ENCODE measurements at places on chromosomes 3 and 15.
A peak's percentile ranks its signal among the peaks of the same experiment; 100 is the strongest.

- peaks cover 5% of the 10 kb centered on the region for H3K4me1 ChIP-seq
- no peak overlapping the region for H3K27ac ChIP-seq
- H3K36me3 ChIP-seq = peaks cover 5% of the 10 kb centered on the region
- no peak overlapping the region for H3K4me3 ChIP-seq
These were observed 164.6 kb upstream of the BCL6 start for GRCh38 chr3:187909866-187910265.

GRCh38 chr3:188491276-188491687, 337.3 kb downstream of the LPP start:
- no peaks in the 10 kb centered on the region for H3K4me1 ChIP-seq
- DNase-seq = no peak
- H3K27ac ChIP-seq = no peak overlapping the region
- peaks cover 17% of the 10 kb centered on the region for H3K36me3 ChIP-seq

- DNase-seq = no peak
- H3K27me3 ChIP-seq = no peaks in the 10 kb centered on the region
- H3K27ac ChIP-seq = no peak overlapping the region
- H3K4me3 ChIP-seq = no peak overlapping the region
- H3K36me3 ChIP-seq = no peaks in the 10 kb centered on the region
These were observed 419.8 kb upstream of the WNT5A start for GRCh38 chr3:55906896-55907295.

- peaks cover 3% of the 10 kb centered on the region for H3K27me3 ChIP-seq
- no peak overlapping the region for H3K27ac ChIP-seq
These were observed 7.8 kb downstream of the THBS1 start for GRCh38 chr15:39588531-39589192.

DNA sequence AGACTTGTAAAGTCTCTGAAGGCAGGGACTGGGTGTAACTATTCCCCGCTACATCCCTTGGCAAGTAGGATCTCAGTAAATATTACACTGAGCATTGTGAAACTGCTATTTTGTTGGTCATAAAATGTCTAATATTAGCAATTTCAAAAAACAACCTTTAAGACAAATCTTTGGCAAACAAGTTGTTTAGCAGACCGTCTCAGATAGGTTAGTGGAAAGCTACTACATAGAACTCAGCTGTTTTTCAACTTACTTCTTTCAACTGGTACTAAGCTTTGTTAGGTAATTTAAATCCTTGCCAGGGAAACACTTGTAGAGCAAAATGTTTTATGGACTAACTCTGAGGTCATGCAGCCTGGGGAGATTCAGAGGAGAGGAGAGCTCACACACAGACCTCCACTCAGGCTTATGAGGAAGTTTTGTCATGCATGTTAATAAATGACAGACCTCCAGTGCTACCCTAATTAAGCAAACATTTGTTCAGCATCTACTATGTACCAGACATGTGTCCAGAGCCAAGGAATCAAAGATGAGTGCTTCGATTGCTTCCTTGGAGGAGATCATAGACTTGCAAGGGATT, 61.6 kb upstream of the STAC start:
- no peak overlapping the region for H3K27ac ChIP-seq
- H3K36me3 ChIP-seq = no peaks in the 10 kb centered on the region
- DNase-seq = no peak
- no peaks in the 10 kb centered on the region for H3K4me1 ChIP-seq
- no peaks in the 10 kb centered on the region for H3K27me3 ChIP-seq

- DNase-seq = no peak
- no peak overlapping the region for H3K4me3 ChIP-seq
- no peaks in the 10 kb centered on the region for H3K36me3 ChIP-seq
These were observed 34.7 kb upstream of the SYNM start for GRCh38 chr15:99070208-99070607.

GRCh38 chr3:130831719-130832400, 62.0 kb upstream of the ATP2C1 start:
- H3K27me3 ChIP-seq = peaks cover 19% of the 10 kb centered on the region
- H3K4me1 ChIP-seq = no peaks in the 10 kb centered on the region
- H3K27ac ChIP-seq = no peak overlapping the region
- H3K4me3 ChIP-seq = no peak overlapping the region

DNA sequence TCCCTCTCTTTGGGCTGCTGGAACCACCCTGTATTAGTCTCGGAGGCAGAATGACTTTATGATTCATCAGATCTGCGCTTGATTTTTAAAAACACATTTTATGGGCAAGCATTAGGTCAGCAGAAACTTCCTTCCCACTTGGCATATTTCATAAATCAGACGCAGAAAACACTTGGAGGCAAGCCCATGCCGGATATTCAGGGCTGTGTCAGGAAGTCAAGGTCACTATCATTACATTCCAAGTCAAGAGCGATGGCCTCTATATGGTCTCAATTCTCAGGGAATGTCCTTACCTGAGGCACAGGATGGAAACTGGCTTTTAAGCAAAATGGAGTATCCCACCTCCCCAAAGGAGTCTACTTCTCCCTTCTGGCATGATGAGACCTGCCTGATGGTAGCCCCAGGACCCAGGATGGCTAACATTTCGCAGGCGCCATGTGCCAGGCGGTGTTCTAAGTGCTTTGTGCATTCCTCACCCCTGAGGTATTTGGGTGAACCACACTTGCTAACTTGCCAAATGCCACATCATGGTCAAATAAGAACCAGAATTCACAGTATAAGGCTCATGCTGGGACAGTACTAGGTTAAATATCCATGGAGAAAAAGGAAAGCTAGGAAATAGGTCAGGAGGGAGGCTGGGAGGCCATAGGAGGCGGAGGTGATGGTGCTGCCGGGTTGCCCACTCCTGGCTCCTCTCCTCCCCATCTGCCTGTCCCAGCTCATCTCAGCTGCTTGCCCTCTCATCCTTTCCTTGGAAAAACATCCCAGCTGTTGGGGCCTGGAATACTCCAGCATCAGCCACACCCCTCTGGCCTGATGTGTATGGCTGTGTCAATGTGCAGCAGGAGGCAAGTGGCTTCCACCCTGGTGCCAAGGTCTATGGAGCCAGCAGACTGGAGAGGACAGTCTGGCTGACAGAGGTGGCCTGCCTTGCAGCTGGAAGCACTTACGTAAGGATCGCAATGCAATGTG, 18.8 kb downstream of the BCL2L10 start:
- H3K4me3 ChIP-seq = no peak overlapping the region
- no peaks in the 10 kb centered on the region for H3K4me1 ChIP-seq
- H3K36me3 ChIP-seq = peaks cover 5% of the 10 kb centered on the region
- H3K27me3 ChIP-seq = peaks cover 26% of the 10 kb centered on the region
- H3K27ac ChIP-seq = no peak overlapping the region
- no peak for DNase-seq

GRCh38 chr3:66673293-66673692, 172.5 kb upstream of the LRIG1 start:
- no peak overlapping the region for H3K4me3 ChIP-seq
- no peaks in the 10 kb centered on the region for H3K4me1 ChIP-seq
- no peak for DNase-seq
- no peak overlapping the region for H3K27ac ChIP-seq

- no peaks in the 10 kb centered on the region for H3K27me3 ChIP-seq
- no peaks in the 10 kb centered on the region for H3K36me3 ChIP-seq
- H3K4me1 ChIP-seq = no peaks in the 10 kb centered on the region
- no peak overlapping the region for H3K27ac ChIP-seq
These were observed 371.6 kb upstream of the ZNF385D start for GRCh38 chr3:22122567-22122966.

DNA sequence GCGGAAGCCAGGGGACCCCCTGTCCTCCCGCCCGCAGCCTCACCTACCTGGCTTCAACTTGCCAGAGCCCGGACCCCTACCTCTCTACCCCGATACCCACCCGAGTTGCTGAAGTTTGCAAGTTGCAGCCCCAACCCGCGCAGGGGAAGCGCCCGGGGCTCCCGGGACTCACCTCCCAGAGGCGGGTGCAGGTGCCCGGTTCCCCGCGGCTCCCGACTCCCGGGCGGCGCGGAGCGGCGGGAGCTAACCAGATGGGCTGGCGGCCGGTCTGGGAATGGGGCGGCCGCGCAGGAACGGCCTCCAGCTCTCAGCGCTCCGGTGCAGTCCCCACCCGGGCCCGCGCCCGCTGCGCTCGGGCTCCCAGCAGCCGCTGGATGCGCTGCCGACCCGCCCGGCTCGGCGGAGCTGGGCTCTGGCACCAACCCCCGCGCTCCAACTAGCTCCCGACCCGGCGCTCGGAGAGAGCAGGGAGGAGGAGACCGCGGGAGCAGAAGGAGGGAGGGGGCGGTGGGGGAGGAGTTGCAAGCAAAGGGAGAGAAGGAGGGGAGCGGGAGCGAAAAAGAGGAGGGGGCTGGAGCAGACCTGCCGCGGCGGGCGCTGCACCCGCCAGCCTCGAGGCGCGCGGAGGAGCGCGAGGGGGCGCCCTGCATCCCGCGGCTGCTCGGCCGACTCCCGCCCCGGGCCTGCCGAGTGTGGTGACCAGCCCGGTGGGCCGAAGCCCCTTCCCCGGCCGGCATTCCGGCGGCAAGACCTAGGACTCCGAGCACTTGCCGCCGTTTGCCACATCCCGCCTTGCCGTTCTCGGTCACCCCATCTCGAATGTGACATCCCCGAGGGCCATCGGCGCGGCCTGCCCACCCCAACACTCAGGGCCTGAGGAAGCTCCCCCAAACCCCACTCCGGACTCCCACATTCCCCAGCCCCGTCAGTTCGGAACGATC, at the start of gene SEMA5B:
Gene SEMA5B (minus strand): TSS at position 472 of the 941 bp plus-strand sequence. CDS start 66,500 bp downstream, outside the sequence.
- DNase-seq = no peak
- no peaks in the 10 kb centered on the region for H3K36me3 ChIP-seq
- peak within 1 kb of the TSS; percentile 44 for H3K4me3 ChIP-seq
- peaks cover 45% of the 10 kb centered on the region for H3K27me3 ChIP-seq
- peaks cover 12% of the 10 kb centered on the region for H3K4me1 ChIP-seq

GRCh38 chr3:55576621-55577388, 89.7 kb upstream of the WNT5A start:
- no peak for DNase-seq
- no peaks in the 10 kb centered on the region for H3K27me3 ChIP-seq

DNA sequence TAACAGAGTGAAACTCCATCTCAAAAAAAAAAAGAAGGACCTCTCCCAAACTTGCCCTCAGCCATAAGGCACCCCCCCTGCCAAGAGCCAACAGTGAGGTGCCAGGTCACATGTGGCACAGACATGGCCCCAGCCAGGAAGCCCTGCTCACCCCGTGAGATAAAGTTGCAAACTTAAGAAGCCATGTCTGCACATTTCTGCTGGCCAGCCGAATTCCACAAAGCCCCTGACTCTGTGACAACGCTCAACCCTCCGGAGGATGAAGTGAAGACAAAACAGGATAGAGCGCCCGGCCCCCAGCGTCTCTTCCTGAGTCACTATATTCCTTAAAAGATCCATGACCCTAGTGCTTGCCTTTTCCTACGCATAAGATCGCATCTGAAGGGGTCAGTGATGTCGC, 188.1 kb downstream of the XXYLT1 start:
- peaks cover 6% of the 10 kb centered on the region for H3K4me1 ChIP-seq
- DNase-seq = no peak

- H3K4me3 ChIP-seq = no peak overlapping the region
- H3K36me3 ChIP-seq = peaks cover 16% of the 10 kb centered on the region
- H3K4me1 ChIP-seq = peaks cover 26% of the 10 kb centered on the region
- H3K27ac ChIP-seq = no peak overlapping the region
- DNase-seq = no peak
- no peaks in the 10 kb centered on the region for H3K27me3 ChIP-seq
These were observed 16.9 kb downstream of the POPDC2 start for GRCh38 chr3:119643528-119643927.
